Stimulated activated CD4-positive, alpha-beta T cell treated with anti-CD3 and anti-CD28 coated beads, Interleukin-2, amount 100 ng/mL, for 4 hours (primary cell): ENCODE measurements at places on chromosomes 4 and X.

- no peak for DNase-seq
Observed at GRCh38 chrX:74242050-74242449, 61.9 kb upstream of the ZCCHC13 start.

DNA sequence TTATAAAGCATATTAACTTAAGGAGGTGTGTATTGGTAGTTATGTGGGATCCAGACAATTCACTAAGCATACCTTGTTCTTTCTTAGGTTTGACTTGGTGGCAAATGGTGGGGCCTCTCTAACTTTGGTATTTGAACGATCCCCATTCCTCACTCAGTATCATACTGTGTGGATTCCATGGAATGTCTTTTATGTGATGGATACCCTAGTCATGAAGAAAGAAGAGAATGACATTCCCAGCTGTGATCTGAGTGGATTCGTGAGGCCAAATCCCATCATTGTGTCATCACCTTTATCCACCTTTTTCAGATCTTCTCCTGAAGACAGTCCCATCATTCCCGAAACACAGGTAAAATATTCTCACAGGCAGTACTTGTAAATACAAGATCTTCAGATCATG, 186.4 kb downstream of the DCTD start:
- DNase-seq, result no peak

DNA sequence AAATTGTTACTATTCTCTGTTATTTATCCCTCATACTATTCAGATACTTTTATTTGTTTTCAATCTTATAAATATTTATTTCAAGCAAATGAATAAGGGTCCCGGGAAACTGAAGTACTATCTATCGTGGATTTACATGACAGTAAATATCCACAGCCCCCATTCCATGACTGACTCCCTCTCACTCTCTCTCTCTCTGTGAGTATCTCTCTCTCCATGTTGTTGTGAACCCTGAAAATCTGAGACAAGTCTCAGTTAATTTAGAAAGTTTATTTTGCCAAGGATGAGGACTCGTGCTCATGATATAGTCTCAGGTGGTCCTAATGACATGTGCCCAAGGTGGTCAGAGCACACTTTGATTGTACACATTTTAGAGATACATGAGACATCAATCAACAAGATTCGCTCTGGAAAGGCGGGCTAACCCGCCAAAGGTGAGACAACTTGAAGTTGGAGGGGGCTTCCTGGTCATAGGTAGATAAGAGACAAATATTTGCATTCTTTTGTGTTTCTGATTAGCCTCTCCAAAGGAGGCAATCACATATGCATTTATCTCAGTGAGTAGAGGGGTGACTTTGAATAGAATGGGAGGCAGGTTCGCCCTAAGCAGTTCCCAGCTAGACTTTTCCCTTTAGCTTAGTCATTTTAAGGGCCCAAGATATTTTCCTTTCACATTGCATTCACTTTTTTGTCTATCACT, 986.4 kb downstream of the NLGN4X start:
- DNase-seq, result no peak

DNA sequence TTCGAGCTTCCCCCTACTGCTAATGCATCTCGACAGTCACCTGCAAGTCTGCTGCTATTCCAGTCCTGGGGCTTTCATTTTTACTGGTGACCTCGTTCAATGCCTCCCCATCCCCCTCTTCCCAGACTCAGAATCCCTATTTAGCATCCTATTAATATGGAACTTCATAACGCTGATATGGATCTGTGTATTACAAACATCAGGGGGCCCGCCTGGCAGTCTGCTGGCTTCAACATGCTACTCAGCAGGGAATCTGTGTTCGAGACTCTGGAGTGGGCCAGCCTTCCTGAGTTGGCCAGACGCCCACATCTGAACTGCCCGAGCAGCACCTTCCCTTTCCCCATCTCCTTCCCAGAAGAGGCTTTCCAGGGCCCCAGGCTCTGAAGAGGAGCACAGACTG, 173.9 kb upstream of the PPARGC1A start:
- no peak for DNase-seq

GRCh38 chr4:84547211-84547610, 35.7 kb upstream of the CDS1 start:
- no peak for DNase-seq

- DNase-seq, result no peak
Observed at GRCh38 chr4:32790803-32791202, 2070.6 kb downstream of the PCDH7 start.

GRCh38 chrX:24482823-24483415, 17.8 kb downstream of the PDK3 start:
- no peak for DNase-seq

DNA sequence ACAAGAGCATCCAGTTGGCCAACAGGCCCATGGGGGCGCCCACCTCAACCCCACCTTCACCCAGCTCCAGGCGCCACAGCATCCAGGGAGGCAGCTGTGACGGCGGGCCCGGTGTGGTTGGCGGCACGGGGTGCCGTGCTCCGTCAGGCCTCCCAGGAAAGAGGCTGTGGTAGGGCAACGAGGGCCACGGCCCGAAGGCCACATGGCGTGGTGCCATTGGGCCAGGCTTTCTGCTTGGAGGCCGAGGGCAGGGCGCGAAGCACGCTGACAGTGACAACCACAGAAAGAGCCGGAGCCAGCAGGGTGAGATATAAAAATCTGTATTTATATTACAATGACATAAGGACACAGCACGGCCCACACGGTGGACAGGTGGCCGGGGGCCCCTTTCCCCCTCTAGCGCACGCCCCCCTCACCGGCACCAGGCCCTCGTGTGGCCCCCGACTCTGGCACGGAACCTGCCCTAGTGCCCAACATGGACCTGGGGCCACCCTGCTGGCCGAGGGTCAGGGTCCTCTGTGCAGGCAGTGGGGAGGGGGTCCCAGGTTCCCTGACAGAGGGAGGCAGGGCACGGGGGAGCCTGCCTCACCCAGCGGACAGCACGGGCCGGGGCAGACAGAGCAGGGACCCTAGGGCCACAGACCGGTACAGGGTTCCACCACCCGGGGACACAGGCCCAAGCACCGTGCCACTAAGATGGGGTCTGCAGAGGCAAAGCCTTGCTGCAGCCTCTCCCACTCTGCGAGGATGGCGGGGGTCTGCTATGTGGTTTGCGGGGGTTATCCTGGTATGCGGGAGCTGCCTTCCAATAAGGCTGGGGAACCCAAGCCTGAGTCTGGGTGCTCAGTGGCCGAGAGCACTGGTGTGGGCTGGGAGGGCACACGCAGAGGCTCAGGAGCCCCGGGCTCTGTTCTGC, 5.5 kb upstream of the HAUS3 start:
- no peak for DNase-seq

DNA sequence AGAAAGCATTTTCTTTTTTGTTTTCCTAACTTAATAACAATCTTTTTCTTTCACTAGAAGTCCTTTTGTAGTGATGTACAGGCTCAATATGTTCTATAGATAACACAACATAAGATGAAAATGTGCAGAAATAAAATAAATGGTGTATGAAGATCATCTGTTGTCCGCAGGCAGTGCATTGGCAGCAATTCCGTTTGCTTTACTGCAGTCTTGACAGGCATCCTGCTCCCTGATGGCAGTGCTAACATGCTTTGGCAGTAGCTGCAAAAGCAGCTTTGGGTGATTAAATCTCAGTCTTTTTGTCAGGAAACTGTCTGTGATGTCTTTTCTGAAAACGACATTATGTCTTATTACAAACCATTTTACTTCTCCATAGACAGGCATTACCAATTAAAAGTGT, 131.4 kb downstream of the TRAM1L1 start:
- no peak for DNase-seq

- no peak for DNase-seq
Observed at GRCh38 chr4:10460313-10461047, 3.3 kb upstream of the ZNF518B start.

GRCh38 chr4:9600246-9600645, 156.0 kb downstream of the DEFB131A start:
- no peak for DNase-seq

DNA sequence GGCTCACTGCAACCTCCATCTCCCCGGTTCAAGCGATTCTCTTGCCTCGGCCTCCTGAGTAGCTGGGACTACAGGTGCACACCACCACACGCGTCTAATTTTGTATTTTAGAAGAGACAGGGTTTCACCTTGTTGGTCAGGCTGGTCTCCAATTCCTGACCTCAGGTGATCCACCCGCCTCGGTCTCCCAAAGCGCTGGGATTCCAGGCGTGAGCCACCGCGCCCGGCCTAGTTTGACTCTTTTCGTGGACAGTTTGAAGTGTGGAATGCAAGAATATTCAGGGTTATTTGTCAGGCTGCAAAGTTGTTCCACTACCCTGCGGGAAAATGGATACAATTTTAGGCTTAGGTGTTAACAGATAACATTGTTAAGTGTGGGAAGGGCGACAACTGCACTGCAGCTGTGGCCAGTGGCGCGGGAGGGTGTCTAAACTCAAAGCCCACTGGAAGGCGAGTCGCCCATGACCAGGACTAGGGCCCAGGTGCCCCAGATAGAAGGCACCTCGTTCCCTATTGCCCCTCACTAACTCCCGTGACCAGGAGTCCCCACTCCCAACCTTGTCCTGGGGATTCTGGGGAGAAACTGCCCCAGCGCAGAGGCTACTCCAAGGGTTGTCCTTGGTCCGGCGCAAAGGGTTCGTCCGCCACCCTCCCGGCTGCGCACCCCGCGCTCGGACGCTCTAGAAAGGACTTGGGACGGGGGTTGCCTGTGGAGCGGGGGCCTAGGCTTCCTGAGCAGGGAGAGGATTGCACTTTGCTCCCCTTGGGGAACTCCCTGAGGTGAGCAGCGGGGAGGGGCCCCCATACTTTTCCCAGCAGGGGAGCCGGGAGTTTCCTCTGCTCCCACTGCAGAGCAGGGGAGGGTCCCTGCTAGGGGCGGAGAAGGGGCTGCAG, 1.1 kb upstream of the CD99 start:
- no peak for DNase-seq

- DNase-seq, result no peak
Observed at GRCh38 chr4:180486342-180486741, 1756.9 kb upstream of the TENM3 start.

DNA sequence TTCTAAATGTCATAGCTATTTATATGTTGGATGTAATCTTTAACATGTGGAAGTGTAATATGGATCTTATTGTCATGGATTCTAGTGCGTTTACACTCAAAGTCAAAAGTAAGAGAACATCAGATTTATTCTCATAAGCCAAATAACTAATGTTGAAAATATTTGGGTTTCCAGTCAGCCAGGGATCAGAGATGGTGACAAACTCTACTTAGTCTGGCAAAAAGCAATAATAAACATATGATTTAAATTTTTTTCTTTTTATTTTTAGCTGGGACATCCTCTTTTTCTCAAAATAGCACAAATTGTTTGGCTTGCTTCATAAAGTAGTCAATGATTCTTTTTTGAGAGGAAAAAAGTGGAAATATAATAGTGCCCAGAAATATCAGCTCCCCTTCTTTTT, 392.3 kb downstream of the ARHGAP24 start:
- DNase-seq, result no peak

DNA sequence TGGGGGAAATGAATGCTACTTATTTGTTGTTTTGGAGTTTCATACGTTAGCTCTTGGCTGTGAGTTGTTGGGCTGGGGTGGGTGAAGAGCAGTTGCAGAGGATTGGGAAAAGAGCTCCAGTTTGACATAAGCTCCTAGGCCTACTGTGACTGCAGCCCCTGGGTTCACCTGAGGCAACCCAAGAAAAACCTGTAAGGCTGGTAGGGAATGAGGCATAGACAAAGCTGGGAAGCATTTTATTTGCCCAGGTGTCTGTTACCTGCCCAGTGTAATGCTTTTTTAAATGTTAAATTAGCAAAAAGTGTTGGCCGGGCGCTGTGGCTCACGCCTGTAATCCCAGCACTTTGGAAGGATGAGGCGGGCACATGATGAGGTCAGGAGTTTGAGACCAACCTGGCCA, 160.0 kb downstream of the FHIP1A start:
- no peak for DNase-seq

GRCh38 chr4:136650541-136651277, 881.6 kb downstream of the PCDH18 start:
- no peak for DNase-seq

- DNase-seq, result no peak
Observed at GRCh38 chr4:138205531-138206233, 36.5 kb downstream of the SLC7A11 start.

GRCh38 chr4:180057891-180058671, 2185.1 kb upstream of the TENM3 start:
- no peak for DNase-seq

DNA sequence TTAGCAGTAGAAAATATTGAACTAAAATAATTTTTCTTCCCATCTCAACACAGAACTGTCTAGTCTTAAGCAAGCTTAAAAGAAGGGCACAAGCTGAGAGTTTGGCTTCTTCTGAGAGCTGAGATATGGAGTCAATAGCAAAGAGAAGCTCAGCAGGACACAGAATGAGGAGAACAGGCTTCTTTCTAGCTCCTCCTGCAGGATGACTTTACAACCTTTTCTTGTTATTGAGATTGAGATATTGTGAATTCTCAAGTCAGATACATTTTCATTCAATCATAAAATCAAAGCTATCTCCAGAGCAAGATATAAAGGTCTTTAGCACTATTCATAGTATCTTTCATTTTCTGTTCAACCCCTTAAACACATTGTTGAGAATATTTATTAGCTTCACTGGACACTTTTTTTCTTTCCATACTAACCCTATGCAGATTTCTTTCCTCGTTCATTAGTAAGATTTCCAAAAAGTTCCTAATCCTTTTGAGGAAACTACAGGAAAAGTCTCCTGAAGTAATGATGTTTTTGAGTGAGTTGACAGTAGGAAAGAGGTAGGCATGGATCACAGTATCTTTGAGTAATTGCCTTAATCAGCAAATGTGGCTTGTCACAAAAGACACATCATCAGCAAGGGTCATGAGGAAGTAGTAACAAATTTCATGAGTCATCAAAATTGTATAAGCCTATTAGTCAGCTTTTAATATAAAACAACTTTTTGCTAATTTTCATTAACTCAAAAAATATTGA, 17.8 kb upstream of the CXCL3 start:
- DNase-seq, result no peak

DNA sequence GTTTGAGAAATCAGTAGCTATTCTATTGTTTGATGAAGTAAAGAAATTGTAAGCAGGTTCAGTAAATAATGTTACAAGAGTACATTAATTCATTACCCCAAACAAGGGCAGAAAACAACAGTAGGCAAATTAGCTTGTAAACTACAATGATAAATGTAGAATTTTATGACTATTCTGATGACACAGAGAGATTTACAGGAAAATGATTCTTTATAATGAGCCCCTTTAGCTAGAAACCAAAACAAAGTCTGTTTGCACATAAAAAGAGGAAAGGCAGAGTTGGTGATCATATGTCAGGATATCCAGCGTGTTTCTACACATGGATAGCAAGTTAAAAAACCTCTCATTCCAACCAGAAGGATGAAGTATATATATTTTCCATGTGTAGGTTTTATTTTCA, 204.8 kb downstream of the CFAP299 start:
- no peak for DNase-seq

DNA sequence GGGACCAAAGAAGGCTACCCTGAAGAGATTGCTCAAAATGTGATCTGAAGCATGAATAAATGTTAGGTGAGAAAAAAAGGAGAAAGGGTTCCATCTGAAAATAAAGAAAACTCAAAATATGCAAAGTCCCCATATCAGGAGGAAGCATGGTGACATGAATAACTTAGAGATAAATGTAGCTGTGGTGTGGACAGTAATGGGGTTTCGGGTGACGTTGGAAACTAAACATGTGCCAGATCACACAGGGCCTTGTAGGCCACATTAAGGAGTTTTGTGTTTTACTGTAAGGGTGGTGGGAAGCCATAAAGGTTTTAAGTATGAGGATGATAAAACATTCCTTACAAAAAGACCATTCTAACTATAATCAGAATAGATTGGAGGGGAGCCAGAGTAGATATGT, 40.3 kb upstream of the ACSL4 start:
- no peak for DNase-seq

GRCh38 chrX:119826399-119826959, 26.3 kb downstream of the UPF3B start:
- no peak for DNase-seq

GRCh38 chr4:183747380-183747779, 88.3 kb downstream of the TRAPPC11 start:
- DNase-seq, result no peak
